Mucosa of gallbladder (tissue), 1 donor: ENCODE measurements at places on chromosomes 4 and X.

DNA sequence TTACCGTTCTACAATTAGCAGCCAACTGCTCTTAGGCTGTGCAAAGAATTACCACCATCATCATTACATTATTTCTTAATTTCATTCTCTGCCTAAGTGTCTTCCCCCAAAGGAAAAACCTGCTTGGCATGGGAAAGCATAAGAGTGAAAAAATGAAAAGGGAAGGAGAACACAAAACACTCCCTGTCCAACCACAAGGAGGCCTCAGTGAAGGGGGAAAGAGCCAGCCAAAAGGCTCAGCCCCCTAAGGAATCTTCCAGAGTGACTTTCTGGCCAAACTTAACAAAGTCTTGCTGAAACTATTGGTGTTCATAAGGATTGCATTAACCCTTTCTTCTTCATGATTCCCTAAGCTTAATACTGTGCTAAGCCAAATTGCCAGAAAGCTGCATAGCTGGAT, 287.4 kb downstream of the SMARCA1 start:
- no peak for DNase-seq

DNA sequence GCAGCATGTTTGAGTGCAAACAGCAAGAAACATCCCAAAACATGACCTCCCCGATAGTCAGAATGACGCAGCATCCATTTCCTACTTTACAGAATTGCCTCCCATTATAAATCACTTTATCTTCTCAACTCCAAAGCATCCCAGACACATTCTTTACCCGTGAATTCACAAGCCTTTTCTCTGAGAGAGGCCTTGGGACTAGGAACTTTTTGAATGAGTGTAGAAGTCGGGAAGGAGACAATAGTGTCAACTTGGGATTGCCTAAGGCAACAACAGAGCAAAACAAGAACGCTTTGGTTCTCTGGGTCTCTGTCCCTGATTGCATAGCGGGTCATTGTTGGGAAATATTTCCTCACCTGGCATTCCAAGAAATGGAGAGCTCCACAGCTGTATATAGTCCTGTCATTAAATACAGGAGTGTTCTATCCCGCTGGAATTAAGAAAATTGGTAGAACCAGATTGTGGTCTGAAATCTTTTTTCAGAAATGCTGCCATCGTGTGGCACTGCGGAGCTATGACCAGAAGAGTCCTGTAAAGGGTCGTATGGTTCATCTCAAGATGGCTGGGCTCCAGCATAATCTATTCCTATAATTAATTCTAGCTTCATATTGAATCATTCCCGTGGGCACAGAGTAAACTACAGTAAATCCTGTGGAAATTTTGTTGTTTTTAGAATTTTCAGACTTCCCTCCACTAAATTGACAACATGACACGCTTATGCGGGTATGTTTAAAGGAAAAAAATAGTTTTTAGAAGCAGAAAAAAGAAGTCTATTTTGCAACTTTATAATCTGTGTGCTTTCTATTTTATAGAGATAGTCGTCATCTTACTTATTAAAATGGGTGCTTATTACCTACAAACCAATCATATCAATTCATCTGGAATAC, 2.0 kb upstream of the SPP1 start:
- DNase-seq: peak; percentile 57

- no peak for DNase-seq
These were observed 14.3 kb upstream of the CORIN start for GRCh38 chr4:47852136-47852535.

GRCh38 chr4:183700407-183700806, 41.3 kb downstream of the TRAPPC11 start:
- no peak for DNase-seq

GRCh38 chr4:7326693-7327340, 107.9 kb downstream of the PSAPL1 start:
- DNase-seq: no peak

GRCh38 chr4:170391066-170391740, 301.4 kb upstream of the AADAT start:
- no peak for DNase-seq
